ENCODE measurements at places on chromosomes 3 and 15.

DNA sequence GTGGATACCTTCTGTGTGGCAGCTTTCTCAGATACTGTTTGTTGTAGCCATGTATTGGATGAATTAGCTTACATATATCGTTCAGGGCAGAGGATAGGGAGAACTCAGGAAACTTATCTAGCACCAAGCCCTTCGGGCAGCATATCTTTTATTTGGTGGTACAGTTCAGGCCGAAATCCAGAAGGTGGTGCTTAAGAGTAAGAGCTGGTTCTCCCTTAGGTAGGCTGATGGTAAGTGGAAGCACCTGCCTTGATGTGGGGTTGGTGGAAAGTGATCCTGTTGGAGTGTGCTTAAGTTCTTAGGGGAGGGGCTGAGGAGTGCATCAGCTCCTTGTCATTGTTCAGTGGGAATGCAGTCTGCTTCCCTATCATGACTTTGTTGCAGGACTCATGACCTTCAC, 187.5 kb downstream of the DOCK3 start:
- no peak for DNase-seq

- no peak for DNase-seq
Observed at GRCh38 chr3:48561045-48561736, 2.4 kb downstream of the UCN2 start.

GRCh38 chr15:31550211-31550977, 223.8 kb downstream of the KLF13 start:
- no peak for DNase-seq

- no peak for DNase-seq
Observed at GRCh38 chr3:1200371-1200770, 107.5 kb downstream of the CNTN6 start.

DNA sequence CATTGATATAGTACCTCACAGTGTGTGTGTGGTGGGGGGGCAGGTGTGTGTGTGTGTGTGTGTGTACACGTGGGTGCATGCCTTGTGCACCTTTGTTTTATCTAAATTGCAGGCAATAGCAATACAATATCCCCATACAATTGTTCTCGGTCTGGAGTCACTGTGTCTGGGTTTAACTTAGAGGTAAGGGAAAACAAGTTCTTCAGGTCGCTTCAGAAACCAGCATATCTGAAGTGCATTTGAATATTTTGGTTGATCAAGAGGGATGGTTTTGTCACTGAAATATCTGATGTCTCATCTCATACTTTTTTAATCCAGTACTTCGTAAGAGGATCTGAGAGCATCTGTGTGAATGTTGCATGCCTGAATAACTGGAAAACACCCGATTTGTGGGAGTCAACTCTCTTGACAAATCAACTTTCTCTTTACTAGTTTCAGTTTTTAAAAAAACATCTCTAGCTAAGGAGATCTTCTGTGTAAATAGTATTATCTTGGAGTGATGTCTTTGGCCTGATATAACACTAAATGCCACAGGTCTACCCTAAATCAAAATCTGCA, 206.8 kb upstream of the NR2F2 start:
- no peak for DNase-seq

DNA sequence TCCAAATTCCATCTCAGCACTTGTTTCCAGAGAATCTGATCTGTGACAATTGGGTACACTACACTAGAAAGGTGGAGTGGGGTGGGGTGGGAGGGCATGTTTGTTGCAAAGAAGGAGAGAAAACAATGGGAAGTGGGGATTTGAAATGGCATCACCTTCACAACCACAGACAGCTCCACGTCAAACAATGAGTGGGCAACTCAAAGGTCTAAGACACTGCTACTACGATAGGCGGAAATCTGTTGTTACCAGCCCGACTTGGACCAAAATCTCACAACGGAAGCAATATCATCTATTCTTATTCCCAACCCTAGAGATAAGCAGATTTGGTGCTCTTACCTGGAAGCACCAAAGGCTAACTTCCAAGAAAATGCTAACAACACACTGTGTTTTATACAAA, 3.3 kb downstream of the CYP19A1 start:
- DNase-seq, result no peak

DNA sequence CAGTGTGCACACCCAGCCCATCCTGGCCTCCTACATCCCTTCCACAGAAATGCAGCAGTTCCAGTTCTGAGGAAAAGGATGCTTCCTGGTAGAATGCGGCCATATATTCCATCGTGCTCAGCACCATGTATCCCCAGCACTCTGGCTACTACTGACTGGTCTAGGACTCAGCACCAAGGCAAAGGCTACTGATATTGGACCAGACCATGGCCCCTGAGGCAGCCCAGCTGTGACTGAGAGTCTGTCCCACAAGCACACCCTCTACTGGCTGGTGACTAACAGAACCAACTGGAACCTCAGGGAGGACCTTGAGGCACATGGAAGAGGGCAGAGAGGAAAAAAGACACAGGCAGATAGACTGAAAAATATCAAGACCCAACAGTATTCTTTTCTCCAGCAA, 30.0 kb downstream of the TARS3 start:
- no peak for DNase-seq

- DNase-seq, result no peak
Observed at GRCh38 chr3:177811835-177812234, 614.6 kb upstream of the TBL1XR1 start.

GRCh38 chr15:49248291-49248690, 78.2 kb downstream of the GALK2 start:
- DNase-seq, result no peak

DNA sequence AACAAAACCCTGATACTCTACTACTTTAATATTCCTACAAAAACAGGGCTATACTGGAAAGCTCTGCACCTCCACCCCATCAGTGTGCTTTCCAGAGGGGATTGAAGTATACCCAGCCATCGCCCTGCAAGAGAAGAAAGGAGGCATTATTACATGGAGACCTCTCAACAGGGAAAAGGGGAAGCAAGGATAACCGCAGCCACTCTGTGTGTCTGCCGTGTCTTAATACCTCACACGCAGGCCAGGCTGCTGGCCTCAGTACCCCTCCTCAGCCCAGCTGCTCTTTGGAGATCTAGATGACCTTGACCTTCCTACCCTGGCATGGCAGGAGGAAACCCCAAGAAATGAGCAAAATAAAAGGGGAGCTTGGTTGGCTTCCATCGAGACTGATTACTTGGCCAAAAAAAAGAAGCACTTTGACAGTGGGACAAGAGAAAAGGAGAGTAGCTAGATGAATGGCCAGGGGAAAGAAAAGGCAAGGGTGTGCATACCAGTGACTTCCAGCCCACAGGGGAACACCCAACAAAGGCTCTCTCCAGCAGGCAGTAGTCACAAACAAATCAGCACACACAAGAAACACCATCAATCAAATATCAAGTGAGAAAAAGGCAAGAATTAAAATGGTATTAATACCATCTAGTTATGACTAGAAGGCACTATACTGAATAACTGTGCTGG, 129.4 kb downstream of the STT3B start:
- DNase-seq, result no peak

- no peak for DNase-seq
Observed at GRCh38 chr15:36458411-36458810, 121.0 kb upstream of the CDIN1 start.

DNA sequence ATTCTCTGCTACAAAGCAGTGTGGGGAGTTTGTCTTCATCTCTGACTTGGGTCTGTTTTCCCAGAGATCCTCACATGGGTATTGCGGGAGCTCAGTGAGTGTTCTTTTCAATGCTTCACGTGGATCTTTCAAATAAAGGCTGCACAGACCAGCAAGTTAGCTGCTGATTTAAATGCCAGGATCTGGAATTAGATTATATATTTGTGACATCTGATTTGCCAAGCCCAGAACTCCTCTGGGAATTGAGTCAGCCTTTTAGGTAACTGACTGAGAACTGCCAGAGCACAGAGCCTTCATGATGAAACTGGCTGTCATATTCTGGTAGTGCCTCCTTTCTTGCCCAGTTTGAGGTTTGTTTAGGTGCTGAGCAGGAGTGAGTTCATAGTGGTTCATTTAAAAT, 14.7 kb downstream of the EDEM1 start:
- no peak for DNase-seq

DNA sequence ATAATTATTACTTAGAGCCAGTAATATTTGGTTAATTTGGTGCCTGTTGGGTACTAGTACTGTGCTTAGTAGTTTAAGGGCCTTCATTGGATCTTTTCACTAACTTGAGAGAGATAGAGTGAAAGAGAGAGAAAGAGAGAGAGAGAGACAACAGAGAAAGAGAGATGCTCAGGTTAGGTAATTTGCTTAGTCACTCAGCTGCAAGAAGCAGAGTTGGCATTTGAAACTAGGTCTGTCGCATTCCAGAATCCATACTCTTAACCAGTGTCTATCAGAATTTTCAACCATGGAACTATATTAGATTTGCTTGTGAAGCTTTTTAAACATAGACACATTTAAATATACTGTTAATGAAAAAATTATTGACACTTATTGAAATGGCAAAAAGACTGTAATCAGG, 31.1 kb upstream of the NUDT16 start:
- no peak for DNase-seq
